ENCODE measurements at places on chromosomes 7 and 10. TPM values are rescaled to one million over a fixed set of nuclear protein-coding genes. Genes with fewer than 3 reads are reported as not detected.

NME8 gene
- polyA plus RNA-seq, result 2.8 TPM

AKAP9 gene
- 25.3 TPM for polyA plus RNA-seq

RASSF4 gene
- polyA plus RNA-seq, result 50.0 TPM

GRM8 gene
- polyA plus RNA-seq, result 0.27 TPM

PTPRE gene
- polyA plus RNA-seq, result 12.3 TPM

SUN1 gene
- 95.4 TPM for polyA plus RNA-seq

SFRP5 gene
- 0.41 TPM for polyA plus RNA-seq

MKI67 gene
- 3.9 TPM for polyA plus RNA-seq

RAB18 gene
- 53.6 TPM for polyA plus RNA-seq

GRCh38 chr10:130559547-130559880 is 423.3 kb downstream of the GLRX3 start:
- no peak overlapping the region for H3K27ac ChIP-seq
- no peak for DNase-seq
- H3K4me1 ChIP-seq, result no peaks in the 10 kb centered on the region
- H3K4me3 ChIP-seq, result no peak overlapping the region

- H3K36me3 ChIP-seq, result no peaks in the 10 kb centered on the region
- no peak for DNase-seq
- peaks cover 41% of the 10 kb centered on the region for H3K27me3 ChIP-seq
- peaks cover 5% of the 10 kb centered on the region for H3K4me1 ChIP-seq
- no peak overlapping the region for H3K4me3 ChIP-seq
These were observed 51.1 kb upstream of the PODXL start for GRCh38 chr7:131607291-131608115.

GRCh38 chr7:51619880-51620279 is 303.3 kb upstream of the COBL start:
- H3K4me1 ChIP-seq, result no peaks in the 10 kb centered on the region
- H3K27ac ChIP-seq, result no peak overlapping the region
- no peak overlapping the region for H3K4me3 ChIP-seq
- no peaks in the 10 kb centered on the region for H3K27me3 ChIP-seq
- no peak for DNase-seq

GRCh38 chr10:52783726-52784125 is 11.1 kb upstream of the MBL2 start:
- DNase-seq, result no peak
- no peak overlapping the region for H3K27ac ChIP-seq
- no peaks in the 10 kb centered on the region for H3K36me3 ChIP-seq
- peaks cover 5% of the 10 kb centered on the region for H3K4me1 ChIP-seq

GRCh38 chr10:22253580-22253882 is 35.7 kb upstream of the EBLN1 start:
- H3K27ac ChIP-seq, result peak overlapping the region; percentile 89
- H3K36me3 ChIP-seq, result no peaks in the 10 kb centered on the region
- peaks cover 55% of the 10 kb centered on the region for H3K27me3 ChIP-seq
- H3K4me3 ChIP-seq, result peak overlapping the region; percentile 60

DNA sequence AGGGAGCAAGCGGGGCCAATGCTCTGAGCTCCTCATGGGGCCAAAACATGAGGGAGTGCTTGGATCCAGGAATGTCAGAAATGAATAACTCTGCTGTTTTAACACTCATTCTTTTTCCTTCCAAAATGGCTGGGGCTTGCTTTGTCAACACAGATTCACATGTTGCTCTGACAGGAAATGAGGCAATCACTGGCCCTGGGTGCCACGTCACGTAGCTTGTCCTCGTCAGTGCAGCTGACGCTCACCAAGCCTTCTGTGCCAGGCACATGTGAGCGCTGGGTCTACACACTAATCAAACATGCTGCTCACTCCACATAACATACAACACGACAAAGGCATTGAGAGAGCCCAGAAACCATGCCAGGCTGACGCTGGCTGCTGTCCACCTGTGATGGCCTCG is 198.9 kb downstream of the WDR37 start:
- no peak for DNase-seq
- H3K36me3 ChIP-seq, result no peaks in the 10 kb centered on the region
- H3K27me3 ChIP-seq, result no peaks in the 10 kb centered on the region
- no peak overlapping the region for H3K4me3 ChIP-seq
- H3K4me1 ChIP-seq, result no peaks in the 10 kb centered on the region

- no peaks in the 10 kb centered on the region for H3K36me3 ChIP-seq
- no peaks in the 10 kb centered on the region for H3K4me1 ChIP-seq
- no peak for DNase-seq
- H3K27me3 ChIP-seq, result no peaks in the 10 kb centered on the region
- no peak overlapping the region for H3K27ac ChIP-seq
These were observed 181.1 kb downstream of the HERPUD2 start for GRCh38 chr7:35513828-35514227.

DNA sequence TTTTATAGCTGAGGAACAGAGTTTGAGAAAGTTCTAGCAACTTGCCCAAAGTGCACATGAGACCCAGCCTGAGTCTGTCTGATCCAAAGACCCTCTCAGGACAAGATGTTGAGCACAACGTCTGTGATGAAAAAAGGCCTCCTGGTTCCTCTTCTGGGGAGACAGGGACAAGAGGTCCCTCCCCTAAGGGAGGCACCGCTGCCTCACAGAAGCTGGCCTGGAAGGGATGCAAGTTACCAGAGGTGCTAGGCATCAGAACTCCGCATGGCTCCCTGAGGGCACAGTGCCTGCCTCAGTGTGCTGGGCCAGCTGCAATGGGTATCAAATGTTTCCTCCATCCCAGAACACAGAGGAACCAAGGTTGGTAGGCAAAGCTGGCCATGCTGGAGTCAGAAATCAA is 302.4 kb downstream of the GRID1 start:
- DNase-seq, result no peak
- no peak overlapping the region for H3K4me3 ChIP-seq
- no peaks in the 10 kb centered on the region for H3K4me1 ChIP-seq
- H3K36me3 ChIP-seq, result no peaks in the 10 kb centered on the region
- no peak overlapping the region for H3K27ac ChIP-seq

GRCh38 chr10:58585435-58585834 is 72.8 kb downstream of the BICC1 start:
- no peak overlapping the region for H3K4me3 ChIP-seq
- no peak for DNase-seq
- H3K27ac ChIP-seq, result no peak overlapping the region
- no peaks in the 10 kb centered on the region for H3K4me1 ChIP-seq

DNA sequence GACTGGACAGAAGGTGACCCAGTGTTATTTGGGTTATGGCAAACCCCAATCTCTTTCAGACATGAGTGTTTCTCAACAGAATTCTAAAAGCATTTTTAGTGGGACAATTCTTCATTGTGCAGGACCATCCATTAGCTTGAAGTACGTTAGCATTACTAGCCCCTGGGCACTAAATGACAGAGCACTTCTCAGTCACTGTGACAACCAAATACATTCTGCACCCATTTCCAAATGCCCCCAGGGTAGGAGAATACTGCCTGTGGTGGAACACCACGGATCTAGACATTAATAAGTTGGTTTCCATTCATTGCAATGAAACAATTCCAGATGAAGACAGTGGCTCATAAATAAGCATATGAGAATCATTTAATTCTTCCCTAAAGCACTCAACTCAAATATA is 102.4 kb upstream of the FRMD4A start:
- DNase-seq, result no peak
- no peaks in the 10 kb centered on the region for H3K4me1 ChIP-seq
- H3K27ac ChIP-seq, result no peak overlapping the region
- no peaks in the 10 kb centered on the region for H3K27me3 ChIP-seq

DNA sequence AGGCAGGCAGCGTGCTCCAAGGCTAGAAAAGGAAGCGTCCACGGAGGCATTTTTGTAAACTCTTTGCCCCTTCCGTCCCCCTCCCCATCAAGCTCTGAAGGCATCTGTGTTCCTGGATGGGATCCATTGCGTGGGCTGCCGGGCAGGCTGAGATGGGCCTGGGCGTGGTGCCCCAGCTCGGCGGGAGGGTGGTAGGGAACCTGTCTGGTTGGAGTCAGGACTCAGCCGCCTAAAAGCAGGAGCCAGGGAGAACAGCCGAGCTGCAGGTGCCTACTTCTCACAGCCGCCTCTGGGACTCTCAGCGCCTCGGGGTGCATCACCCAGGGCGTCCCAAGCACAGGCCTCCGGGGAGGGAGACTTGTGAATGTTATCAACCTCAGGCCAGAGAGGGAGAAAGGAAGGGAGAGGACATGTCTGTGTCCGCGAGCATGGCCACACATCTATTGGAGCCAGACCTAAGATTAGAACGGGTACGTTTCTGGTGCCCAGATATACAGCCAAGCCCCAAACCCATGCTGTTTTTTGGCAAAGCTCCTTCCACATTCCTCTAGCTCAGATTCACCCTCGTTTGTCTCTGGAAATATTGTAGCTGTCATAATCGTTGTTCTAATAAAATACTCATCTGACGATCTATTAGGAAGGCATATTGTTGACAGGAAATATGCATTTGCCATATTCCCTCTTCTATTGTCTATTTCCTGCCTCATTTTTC is 48.6 kb upstream of the CTBP2 start:
- H3K4me3 ChIP-seq, result no peak overlapping the region
- no peak overlapping the region for H3K27ac ChIP-seq
- no peaks in the 10 kb centered on the region for H3K27me3 ChIP-seq

- H3K4me1 ChIP-seq, result peaks cover 5% of the 10 kb centered on the region
- H3K36me3 ChIP-seq, result no peaks in the 10 kb centered on the region
- no peaks in the 10 kb centered on the region for H3K27me3 ChIP-seq
- no peak overlapping the region for H3K4me3 ChIP-seq
These were observed 112.1 kb downstream of the SGMS1 start for GRCh38 chr10:50511492-50512213.

- no peaks in the 10 kb centered on the region for H3K36me3 ChIP-seq
- DNase-seq, result no peak
- peaks cover 10% of the 10 kb centered on the region for H3K4me1 ChIP-seq
- no peak within 1 kb of the TSS for H3K4me3 ChIP-seq
- H3K27me3 ChIP-seq, result peaks cover 44% of the 10 kb centered on the region
These were observed at the start of gene AMZ1 for GRCh38 chr7:2687881-2688318. AMZ1 (plus strand) TSS chr7:2688202; CDS start chr7:2700452, 12,250 bp downstream.

- H3K27ac ChIP-seq, result peak overlapping the region; percentile 75
- DNase-seq, result peak; percentile 50
- H3K27me3 ChIP-seq, result peaks cover 10% of the 10 kb centered on the region
- peaks cover 60% of the 10 kb centered on the region for H3K4me1 ChIP-seq
- no peaks in the 10 kb centered on the region for H3K36me3 ChIP-seq
These were observed 8.4 kb upstream of the LFNG start for GRCh38 chr7:2510909-2511768.

GRCh38 chr7:154482863-154483262 is 430.7 kb downstream of the DPP6 start:
- H3K27ac ChIP-seq, result no peak overlapping the region
- no peaks in the 10 kb centered on the region for H3K4me1 ChIP-seq
- H3K4me3 ChIP-seq, result no peak overlapping the region
- no peaks in the 10 kb centered on the region for H3K36me3 ChIP-seq

GRCh38 chr10:8600192-8600591 is 545.7 kb downstream of the GATA3 start:
- no peak overlapping the region for H3K4me3 ChIP-seq
- H3K27me3 ChIP-seq, result no peaks in the 10 kb centered on the region
- H3K27ac ChIP-seq, result no peak overlapping the region
- no peaks in the 10 kb centered on the region for H3K4me1 ChIP-seq
- DNase-seq, result no peak

DNA sequence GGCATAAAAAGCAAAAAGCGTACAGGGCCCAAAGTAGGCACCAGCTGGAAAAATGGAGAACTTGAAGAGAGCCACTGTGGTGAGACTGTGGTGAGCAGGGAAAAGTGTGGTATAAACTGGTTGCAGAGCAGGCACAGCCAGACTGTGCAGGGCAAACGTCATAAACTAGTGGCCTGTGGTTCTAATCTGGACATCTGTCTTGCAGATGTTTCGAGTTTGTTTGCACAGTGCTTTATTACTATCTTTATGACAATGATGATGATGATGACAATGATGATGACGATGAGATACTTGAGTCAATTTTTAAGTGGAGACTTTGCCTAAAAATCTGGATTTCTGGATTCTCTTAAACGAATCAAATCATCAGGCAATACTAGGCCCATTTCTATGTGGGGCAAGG is 45.7 kb downstream of the SEMA3C start:
- H3K4me3 ChIP-seq, result no peak overlapping the region
- no peak overlapping the region for H3K27ac ChIP-seq
- H3K36me3 ChIP-seq, result no peaks in the 10 kb centered on the region
- H3K27me3 ChIP-seq, result no peaks in the 10 kb centered on the region
- no peak for DNase-seq

- no peak overlapping the region for H3K27ac ChIP-seq
- H3K36me3 ChIP-seq, result peaks cover 77% of the 10 kb centered on the region
- H3K4me1 ChIP-seq, result no peaks in the 10 kb centered on the region
- H3K4me3 ChIP-seq, result no peak overlapping the region
- no peak for DNase-seq
These were observed 45.4 kb upstream of the STOX1 start for GRCh38 chr10:68781613-68782574.

- no peaks in the 10 kb centered on the region for H3K36me3 ChIP-seq
- no peaks in the 10 kb centered on the region for H3K4me1 ChIP-seq
- no peak for DNase-seq
- H3K27me3 ChIP-seq, result no peaks in the 10 kb centered on the region
These were observed 44.4 kb downstream of the IFIT5 start for GRCh38 chr10:89458784-89459183.

- H3K27ac ChIP-seq, result no peak overlapping the region
- DNase-seq, result no peak
- H3K4me1 ChIP-seq, result no peaks in the 10 kb centered on the region
These were observed 7.8 kb upstream of the CCNY start for GRCh38 chr10:35328404-35329037.

DNA sequence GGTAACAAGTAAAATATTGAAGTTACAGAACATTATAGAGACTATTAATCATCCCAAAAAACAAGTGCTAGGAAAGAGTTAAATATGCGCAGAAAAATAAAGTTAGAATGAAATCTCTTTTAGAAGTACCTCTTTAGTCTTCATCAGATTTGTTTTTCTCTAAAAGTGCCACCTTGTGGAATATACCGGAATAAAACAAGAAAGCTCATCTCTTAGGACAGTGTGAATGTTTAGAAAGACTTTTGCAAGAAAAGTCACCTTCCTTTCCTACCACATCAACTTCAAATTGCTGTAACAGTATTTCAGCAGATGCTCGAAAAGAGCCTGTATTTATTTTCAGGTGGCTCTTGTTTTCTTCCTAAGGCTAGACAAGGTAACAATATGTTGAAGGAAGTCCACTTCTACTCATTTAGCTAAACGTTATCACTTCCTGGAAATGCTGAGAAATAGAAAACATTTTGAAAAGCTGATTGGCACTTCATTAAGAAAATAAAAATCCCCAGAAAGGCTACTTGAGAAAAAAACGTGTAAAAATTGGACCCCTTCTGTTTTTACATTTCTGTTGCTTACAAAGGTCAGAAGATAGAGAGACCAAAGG is 19.8 kb upstream of the FAM133B start:
- peaks cover 39% of the 10 kb centered on the region for H3K36me3 ChIP-seq
- H3K4me3 ChIP-seq, result no peak overlapping the region
- H3K27me3 ChIP-seq, result no peaks in the 10 kb centered on the region
- no peak for DNase-seq
- no peak overlapping the region for H3K27ac ChIP-seq
